Stimulated activated CD4-positive, alpha-beta T cell treated with anti-CD3 and anti-CD28 coated beads, TNF-alpha, amount 100 ng/mL, for 24 hours (primary cell): ENCODE measurements at places on chromosomes 3 and 15.

DNA sequence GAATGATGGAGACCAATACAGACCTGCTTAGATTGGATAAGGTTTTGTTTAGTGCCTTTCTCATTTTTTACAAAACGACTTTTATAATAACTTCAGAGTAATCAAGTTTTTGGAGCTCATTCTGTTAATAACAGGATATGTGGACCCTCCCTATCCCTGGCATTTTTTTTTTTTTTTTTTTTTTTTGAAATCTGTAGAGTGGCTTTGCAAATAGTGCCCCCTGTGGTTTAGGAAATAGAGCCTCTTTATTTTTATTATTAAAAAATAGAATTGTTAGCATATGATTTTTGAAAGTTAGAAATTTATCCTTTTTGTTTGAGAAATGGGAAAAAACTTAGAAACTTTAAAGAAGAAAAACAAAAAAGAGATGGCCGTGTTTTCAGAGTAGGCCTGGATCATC lies 11.4 kb downstream of the SKIL start:
- DNase-seq, result no peak

- no peak for DNase-seq
Observed at GRCh38 chr15:32794973-32795372, 77.2 kb downstream of the GREM1 start.

DNA sequence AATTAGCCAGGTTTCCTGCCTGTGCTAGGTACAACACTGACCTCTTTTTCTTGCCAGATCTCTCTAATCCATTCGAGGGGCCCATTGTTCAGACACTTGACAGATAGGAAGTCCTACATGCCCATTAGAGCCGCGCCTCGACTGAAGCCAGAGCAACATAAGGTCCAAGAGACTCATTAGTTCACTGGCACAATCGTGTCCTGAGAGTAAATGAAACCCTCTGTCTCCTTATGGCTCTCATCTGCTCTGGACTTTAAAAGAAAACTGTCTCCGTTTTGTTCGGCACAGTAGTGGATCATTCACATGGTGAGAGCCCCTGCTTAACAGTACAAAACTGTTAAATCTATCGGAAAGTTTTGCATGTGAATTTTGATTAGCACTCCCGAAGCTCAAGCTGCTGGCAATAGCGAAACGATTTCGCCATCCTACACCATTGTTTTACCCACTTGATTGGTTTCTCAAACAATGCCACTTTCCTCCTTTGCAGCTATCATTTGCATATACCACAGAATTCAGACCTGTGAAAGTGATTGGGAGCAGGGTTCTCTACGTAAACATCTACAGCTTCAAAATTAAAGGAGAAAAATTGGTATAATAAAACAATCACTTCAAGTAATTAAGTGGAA lies 19.0 kb upstream of the C15orf61 start:
- DNase-seq, result no peak

GRCh38 chr15:100005013-100005412 lies 271.8 kb upstream of the LYSMD4 start:
- no peak for DNase-seq

DNA sequence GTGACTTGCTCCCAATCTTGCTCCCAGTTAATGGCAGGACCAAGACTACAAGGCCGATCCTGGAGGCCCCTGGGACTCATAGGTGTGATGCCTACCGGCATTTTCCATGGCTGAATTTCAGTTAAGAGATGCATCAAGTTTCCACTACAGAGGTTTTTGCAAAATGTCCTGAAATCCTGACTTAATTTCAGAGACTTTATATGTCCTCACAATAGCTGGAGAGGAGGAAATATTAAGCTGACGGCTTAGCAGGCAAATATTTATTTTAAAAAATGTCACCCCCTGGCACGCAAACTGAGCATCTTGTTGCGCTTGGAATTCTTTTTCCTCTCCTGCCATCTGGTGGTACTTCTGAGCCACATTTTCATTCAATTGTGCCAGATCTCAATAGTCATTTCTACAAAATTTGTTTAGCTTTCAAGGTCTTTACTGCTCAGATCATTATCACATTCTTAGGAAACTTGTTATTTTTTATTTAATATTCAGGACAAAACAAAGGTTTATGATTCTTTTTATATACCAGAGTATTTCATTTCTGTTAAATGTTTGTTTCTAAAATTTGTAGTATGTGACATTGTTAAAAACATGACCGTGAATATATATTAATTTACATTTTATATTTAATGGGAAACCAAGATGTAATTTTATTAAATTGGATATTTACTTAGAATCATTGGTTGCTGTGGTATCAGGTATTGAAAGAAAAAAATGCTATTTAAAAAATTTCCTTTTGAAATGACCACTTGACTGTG lies 189.2 kb upstream of the THRB start:
- DNase-seq, result no peak

GRCh38 chr3:110413807-110414748 lies 657.5 kb upstream of the NECTIN3 start:
- no peak for DNase-seq

DNA sequence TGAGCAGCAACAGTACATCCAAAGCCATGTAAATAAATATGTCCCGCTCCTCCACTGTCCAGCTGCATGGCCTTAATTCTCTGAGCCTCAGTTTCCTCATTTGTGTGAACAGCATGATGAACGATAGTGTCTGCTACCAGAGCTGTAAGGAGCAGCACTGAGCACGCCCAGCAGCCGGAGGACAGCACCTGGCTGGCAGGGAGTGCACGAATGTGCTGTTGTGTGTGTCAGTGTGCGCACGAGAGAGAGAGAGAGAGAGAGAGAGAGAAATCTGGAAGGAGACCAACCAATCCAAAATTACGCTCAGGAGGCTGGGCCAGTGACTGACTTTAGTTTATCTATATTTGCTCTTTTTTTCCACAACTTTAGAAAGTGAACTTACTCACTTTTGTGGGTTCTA lies 26.6 kb upstream of the PLXNA1 start:
- DNase-seq, result no peak

GRCh38 chr3:61979638-61980037 lies 393.7 kb downstream of the FEZF2 start:
- no peak for DNase-seq

- DNase-seq, result no peak
Observed at GRCh38 chr15:79635897-79636561, 203.9 kb downstream of the MINAR1 start.

GRCh38 chr15:50182219-50183013 lies 420 bp downstream of the SLC27A2 start:
- no peak for DNase-seq

GRCh38 chr3:10249833-10250232 lies 1.6 kb downstream of the TATDN2 start:
- no peak for DNase-seq
